CD4-positive, alpha-beta T cell treated with Interferon alpha-2 for 1 hour (primary cell): ENCODE measurements at places on chromosomes 12 and 14.

DNA sequence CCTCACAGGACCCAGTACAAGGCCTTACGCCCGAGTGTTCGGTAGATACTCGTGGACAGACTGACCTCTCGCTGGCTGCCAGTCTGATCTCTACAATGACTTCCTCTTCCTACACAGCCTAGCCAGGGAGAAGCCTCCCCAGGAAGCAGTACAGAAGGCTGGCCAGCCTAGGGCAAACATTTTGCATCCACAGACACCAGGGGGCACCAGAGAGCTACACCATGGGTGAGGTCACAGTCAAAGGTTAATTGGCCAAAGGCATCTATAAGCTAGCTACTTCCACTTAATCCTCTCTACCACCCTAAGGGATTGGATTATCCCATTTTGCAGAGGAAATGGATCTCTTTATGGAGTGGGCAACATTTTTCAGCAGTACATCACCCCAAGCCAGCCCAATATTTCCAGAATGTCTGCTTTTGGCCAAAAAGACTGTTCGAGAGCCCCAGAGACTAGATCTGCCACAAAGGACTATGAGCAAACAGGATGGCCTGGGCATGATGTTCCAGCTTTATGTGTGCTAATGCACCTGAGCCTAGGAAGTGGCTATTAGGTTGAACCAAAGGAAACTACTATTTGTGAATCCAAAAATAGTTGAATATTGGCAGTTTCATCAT, 14.6 kb upstream of the PNMA1 start:
- DNase-seq = peak; percentile 84

- no peak for DNase-seq
These were observed 30.8 kb downstream of the SDR9C7 start for GRCh38 chr12:56903374-56903773.

GRCh38 chr14:41062826-41063225, 543.9 kb upstream of the LRFN5 start:
- no peak for DNase-seq

DNA sequence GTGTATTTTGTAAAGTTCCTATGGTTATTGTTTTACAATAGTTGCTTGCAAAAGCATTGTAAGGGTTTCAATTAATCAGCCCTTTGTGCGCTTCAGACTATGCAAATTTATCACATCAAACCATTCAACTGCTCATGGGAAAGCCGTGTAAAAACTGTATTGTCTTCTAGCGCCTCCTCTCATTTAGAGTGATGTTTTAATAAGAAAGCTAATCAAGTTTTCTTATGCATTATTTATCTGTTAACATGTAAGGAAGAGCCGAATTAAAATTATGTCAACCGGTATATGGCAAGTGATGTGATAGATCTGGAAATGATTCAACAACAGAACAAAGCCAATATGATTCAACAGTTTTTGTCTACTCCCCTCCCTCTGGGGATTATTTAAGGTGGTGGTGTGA, 92.5 kb upstream of the RFX4 start:
- DNase-seq = no peak

- peak; percentile 13 for DNase-seq
These were observed 32.9 kb downstream of the ZFYVE21 start for GRCh38 chr14:103748534-103748857.

- no peak for DNase-seq
These were observed 10.1 kb upstream of the TWF1 start for GRCh38 chr12:43816168-43816567.

DNA sequence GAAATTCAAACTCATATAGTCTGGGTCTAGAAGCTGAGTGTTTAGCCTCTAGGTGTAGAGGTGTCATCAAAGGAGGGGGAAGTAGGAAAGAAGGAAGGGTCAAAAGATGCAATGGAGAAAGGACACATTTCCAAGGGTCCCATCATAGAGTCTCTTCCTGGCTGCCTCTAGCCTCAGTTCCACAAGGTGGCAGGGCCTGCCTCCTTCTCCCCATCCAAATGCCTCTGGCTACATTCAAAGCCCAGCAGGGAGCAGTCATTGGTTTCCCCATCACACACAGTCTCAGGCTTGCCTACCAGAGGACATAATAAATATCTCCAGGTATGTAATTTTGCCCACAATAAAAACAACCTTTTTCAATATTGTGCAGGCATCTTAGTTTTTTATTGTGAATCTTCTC, 2.1 kb upstream of the CCT2 start:
- no peak for DNase-seq

DNA sequence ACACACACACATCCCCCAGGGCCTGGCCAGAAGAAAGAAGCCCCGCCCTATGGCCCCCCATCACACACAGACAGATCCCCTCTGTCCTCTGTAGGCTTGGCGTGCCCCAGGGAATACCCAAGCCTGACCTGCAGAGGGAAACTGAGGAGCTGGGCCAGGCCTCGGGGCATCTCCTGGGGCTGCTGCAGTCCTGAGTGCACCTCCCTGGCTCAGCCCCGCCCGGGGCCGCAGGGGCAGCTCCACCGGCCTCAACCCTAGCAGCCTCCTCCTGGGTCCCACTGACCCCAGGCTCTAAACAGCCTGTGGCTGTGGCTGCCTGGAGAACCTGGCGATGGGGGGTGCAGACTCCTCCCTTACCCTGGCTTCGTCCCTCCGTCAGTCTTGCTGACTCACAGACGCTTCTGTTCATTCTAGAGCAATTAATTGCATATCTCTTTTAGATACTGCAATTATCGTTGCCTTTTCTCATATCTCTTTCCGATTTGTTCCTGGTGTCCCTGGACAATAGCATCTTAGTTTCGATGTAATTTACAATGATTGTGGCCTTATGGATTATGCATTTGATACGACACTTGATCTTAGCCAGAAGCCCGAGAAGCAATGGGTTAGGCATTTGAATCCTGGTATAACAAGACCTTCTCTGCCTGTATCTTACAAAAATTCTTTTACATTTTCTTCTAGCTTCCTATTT, 45.8 kb upstream of the EIF5 start:
- no peak for DNase-seq

DNA sequence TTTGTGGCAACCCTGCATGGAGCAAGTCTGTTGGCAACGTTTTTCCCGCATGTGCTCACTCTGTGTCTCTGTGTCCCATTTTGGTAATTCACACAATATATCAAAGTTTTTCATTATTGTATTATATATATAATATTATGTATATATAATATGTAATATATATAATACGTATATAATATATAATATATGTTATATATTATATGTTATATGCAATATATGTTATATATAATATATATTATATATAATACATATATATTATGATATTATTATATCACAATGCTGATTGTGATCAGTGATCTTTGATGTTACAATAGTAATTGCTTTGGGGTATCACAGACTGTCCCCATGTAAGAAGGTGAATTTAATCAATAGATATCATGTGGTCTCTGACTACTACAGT, 84.8 kb downstream of the BICD1 start:
- no peak for DNase-seq

GRCh38 chr12:26056335-26056734, 68.5 kb downstream of the BHLHE41 start:
- DNase-seq = no peak

- DNase-seq = no peak
These were observed 72.2 kb upstream of the PRMT8 start for GRCh38 chr12:3418609-3419390.

GRCh38 chr12:80556566-80556965, 112.5 kb downstream of the PTPRQ start:
- no peak for DNase-seq

- DNase-seq = peak; percentile 70
These were observed 1.0 kb upstream of the NR4A1 start for GRCh38 chr12:52050116-52050757.

DNA sequence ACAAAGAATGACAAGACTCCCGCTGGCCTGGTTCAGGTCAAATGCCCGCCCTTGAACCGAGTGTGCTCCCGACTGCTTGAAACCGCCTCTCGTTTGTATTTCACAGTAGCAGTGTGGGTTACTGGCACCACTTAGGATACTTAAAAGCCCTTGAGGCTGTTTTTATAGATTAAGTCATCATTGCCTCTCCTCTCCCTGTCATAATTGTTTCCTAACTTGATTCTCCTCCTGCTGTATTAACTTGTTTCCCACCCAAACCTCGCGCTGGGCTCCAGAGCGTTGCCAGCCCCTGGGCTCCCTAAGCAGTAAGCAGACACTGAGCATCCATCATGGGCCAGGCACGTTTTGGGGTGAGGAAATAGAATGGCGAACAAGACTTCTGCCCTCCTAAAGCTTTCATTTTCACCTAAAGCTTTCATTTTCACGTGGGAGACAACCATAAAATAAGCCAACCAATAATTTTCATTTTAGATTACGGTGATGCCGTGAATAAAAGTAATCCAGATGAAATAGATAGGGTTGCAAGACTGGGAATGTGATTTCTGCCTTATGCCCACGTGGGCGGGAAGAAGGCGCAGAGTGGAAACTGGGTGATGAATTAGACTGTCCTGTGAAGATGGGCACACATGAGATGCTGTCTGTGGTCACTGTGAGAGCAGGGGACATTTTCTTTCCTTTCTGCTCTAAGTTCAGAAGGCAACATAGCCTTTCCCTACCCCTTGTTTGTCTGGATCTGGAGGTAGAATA, 97.5 kb downstream of the PPP2R5C start:
- no peak for DNase-seq

DNA sequence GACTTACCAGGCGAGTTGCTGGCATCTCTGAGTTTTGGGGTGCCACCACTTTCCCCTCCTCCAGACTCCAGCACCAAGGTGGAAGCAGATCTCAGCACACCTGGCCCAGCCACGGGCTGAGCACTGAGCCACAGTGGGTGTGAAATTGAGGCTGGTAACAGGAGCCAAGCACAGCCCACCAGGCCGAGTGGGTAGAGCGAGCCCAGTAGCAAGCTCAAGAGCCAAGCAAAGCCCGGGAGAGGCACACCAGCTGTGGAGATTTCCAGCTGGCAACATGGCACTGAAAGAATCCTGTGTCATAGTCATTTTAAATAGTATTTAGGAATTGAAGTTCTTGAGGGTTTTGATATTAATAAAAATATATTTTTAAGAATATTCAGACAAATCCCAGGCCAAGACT, 596.2 kb upstream of the TMEM132C start:
- DNase-seq = no peak

DNA sequence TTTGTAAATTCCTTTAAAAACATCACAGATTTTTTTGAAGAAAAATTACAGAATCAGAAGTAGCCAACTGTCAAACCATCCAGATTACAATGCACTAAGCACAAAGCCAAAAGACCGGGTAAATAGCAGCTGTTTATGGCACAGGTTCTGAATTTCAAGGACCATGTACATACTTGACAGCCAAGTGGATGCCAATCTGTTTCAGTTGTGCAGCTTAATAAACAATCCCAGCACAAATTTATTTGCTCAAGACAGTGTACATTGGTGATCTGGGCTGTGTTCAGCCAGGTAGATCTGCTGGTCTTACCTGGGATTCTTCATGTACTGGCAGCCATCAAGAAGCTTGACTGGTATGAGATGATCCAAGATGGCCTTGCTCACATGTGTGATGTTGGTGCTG, 229.8 kb upstream of the FLRT2 start:
- no peak for DNase-seq

- no peak for DNase-seq
These were observed 7.9 kb downstream of the CCDC85C start for GRCh38 chr14:99596071-99596627.

DNA sequence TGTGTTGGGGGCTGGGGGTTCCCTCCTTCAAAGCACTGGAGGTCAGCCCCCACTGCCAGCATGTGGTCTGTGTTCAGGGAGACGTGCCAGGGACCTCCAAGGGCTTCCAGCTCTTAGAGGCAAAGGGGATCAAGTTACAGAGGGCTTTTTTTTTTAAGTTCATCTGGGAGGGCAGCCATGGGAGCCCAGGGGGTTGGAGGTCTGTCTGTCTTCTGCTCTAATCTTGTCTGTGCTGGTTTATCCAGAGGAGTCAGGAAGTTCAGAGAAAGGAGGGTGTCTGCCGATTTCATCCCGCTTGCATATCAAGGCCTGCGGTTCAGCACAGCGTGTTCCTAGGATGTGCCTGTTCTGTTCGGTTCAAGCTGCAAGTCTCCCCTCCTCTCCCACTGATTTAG, 72.2 kb downstream of the TMEM132C start:
- DNase-seq = no peak

DNA sequence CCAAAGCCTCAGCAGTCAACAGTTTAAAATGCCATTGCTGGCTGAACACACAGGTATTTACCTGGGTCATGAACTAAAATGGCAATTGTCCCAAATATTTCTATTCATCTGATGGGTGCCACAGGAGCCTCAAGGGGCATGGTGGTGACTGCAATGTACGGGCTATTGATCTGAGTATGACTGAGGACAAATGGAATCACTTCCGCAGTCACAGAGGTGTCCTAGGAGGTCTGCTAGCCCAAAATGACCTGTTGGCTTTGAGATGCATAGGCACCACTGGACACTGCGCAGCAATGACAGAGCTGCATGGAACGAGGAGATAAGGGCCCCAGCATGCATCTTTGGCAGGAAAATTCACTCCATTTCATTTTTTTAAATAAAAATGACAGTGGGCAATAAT, 474.1 kb upstream of the SOX5 start:
- DNase-seq = no peak

GRCh38 chr12:106269150-106269771, 21.4 kb upstream of the CKAP4 start:
- DNase-seq = no peak

DNA sequence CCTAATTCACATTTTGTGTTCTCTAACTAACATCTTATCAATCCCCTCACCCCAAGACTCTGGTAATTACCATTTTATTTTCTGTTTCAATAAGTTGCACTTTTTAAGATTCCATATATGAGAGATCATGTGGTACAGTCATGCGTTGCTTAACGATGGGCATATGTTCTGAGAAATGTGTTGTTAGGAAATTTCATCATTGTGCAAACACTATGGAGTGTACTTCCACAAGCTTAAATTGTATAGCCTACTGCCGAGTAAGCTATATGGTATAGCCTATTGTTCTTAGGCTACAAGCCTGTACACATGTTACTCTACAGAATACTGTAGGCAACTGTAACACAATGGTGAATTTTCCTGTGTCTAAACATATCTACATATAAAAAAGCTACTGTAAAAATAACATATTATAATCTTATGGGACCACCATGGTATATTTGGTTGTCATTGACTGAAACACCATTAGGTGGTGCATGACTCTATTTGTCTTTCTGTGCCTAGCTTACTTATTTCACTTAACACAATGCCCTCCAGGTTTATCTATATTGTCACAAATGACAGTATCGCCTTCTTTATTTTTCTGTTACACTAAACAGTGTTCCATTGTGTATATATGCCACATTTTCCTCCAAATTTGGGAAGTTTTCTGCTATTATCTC, 473.4 kb upstream of the LMO3 start:
- no peak for DNase-seq

GRCh38 chr12:93127107-93127560, 198.0 kb upstream of the EEA1 start:
- DNase-seq = no peak

DNA sequence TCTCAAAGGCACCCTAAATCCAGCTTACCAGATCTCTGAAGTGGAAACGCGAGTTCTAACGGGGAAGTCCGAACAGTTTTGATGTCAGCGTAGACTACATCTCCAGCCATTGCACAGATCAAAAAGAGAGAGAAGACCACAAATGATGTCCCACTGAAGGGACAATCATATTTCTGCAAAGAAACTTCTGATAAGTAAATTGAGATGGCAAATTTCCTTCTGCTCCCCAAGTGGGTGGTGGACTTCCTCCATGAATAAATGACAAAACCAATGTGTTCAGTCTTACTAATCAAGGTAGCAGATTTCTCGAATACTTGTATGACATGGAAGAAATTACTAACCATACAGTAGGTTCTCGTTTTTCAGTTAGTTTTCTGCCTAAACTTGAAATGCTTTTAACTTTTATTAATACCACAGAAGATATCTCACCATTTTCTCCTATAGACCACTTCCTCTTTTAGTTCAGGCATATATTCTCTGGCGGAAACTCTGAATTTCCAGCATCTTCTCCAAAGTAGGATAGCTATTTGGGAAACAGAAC, at the start of gene CLECL1:
CLECL1 (minus strand) TSS at position 177 of the 541 bp plus-strand sequence.
- peak; percentile 43 for DNase-seq
